ENCODE measurements at places on chromosomes 2 and 18.

- no peak for DNase-seq
These were observed 10.5 kb upstream of the IKZF2 start for GRCh38 chr2:213161759-213162515.

GRCh38 chr18:12041561-12041960 lies 52.1 kb upstream of the ANKRD62 start:
- no peak for DNase-seq

DNA sequence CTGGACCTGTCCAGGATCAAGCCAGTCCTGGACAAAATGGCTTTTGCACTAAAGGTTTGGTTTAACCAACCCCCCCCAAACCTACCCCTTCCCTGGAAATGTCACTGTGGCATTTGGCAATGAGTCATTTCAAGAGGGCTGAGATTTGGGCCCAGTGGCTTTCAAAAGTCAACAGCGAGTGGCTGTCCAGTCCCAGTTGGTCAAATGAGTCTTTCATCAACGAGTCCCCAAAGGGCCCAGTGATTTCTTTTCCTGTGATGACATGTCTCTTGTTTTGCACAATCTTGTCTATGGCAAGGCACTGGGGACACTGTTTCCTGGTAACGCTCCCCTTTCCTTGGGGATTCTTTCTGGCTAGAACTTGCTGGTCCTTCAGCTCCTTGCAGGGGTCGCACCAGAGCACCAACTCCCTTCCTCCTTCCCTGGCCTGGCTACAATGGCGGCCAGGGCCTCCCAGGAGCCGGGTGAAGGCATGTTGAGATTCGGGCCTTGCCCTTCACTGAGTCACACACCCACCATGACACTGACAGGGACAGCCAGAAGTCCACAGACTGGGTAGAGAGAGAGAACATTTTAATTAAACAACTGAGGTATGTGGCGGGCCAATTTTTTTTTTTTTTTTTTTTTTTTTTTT lies 87.2 kb downstream of the SMAD7 start:
- DNase-seq = no peak

GRCh38 chr2:62545261-62545660 lies 39.3 kb upstream of the TMEM17 start:
- DNase-seq = no peak

- no peak for DNase-seq
These were observed 37.9 kb upstream of the GPC1 start for GRCh38 chr2:240397542-240397916.
